ENCODE measurements at places on chromosomes 1 and 21. TPM values are rescaled to one million over a fixed set of nuclear protein-coding genes. Genes with fewer than 3 reads are reported as not detected.

RER1 gene
- 166 TPM for polyA plus RNA-seq

FAM163A gene
- not detected for polyA plus RNA-seq

SMIM34 gene
- polyA plus RNA-seq: not detected

IL24 gene
- 22.5 TPM for polyA plus RNA-seq

SEC16B gene
- not detected for polyA plus RNA-seq

TRIM17 gene
- polyA plus RNA-seq: 0.60 TPM

PROX1 gene
- polyA plus RNA-seq: not detected

SFN gene
- polyA plus RNA-seq: not detected

HSPB7 gene
- not detected for polyA plus RNA-seq

EFNA3 gene
- 1.0 TPM for polyA plus RNA-seq

TLR5 gene
- 0.71 TPM for polyA plus RNA-seq

TSPAN1 gene
- polyA plus RNA-seq: not detected

APP gene
- 5.3 TPM for polyA plus RNA-seq

LMX1A gene
- not detected for polyA plus RNA-seq

JAM2 gene
- not detected for polyA plus RNA-seq

PTPRC gene
- polyA plus RNA-seq: 1,381 TPM

DNTTIP2 gene
- 87.5 TPM for polyA plus RNA-seq

CCNL2 gene
- 29.0 TPM for polyA plus RNA-seq

SPATA45 gene
- polyA plus RNA-seq: not detected

NIBAN1 gene
- polyA plus RNA-seq: 40.0 TPM

CLCA2 gene
- polyA plus RNA-seq: not detected

TSACC gene
- polyA plus RNA-seq: 0.84 TPM

KRTAP24-1 gene
- polyA plus RNA-seq: not detected

CADM3 gene
- polyA plus RNA-seq: not detected

ELAPOR1 gene
- polyA plus RNA-seq: 15.7 TPM

LYPD8 gene
- not detected for polyA plus RNA-seq

OXCT2 gene
- not detected for polyA plus RNA-seq

ATP6V1G3 gene
- not detected for polyA plus RNA-seq

CIART gene
- polyA plus RNA-seq: 0.60 TPM

NLRP3 gene
- 3.0 TPM for polyA plus RNA-seq

PIAS3 gene
- polyA plus RNA-seq: 21.2 TPM

DCLRE1B gene
- 5.1 TPM for polyA plus RNA-seq

NHLH2 gene
- not detected for polyA plus RNA-seq

SELENBP1 gene
- polyA plus RNA-seq: not detected

ASH1L gene
- polyA plus RNA-seq: 25.7 TPM

KAZN gene
- 0.15 TPM for polyA plus RNA-seq

GJA9 gene
- polyA plus RNA-seq: not detected

ARHGEF16 gene
- 0.06 TPM for polyA plus RNA-seq

ATP1B1 gene
- 1.7 TPM for polyA plus RNA-seq

NUP210L gene
- polyA plus RNA-seq: 0.06 TPM

LY9 gene
- 206 TPM for polyA plus RNA-seq

TAF5L gene
- polyA plus RNA-seq: 7.2 TPM
